Spleen (tissue), 13 donors: ENCODE measurements at places on chromosomes 1 and 21.

- DNase-seq: no peak
Measured at GRCh38 chr1:47823040-47823808, 174.0 kb downstream of the TRABD2B start.

DNA sequence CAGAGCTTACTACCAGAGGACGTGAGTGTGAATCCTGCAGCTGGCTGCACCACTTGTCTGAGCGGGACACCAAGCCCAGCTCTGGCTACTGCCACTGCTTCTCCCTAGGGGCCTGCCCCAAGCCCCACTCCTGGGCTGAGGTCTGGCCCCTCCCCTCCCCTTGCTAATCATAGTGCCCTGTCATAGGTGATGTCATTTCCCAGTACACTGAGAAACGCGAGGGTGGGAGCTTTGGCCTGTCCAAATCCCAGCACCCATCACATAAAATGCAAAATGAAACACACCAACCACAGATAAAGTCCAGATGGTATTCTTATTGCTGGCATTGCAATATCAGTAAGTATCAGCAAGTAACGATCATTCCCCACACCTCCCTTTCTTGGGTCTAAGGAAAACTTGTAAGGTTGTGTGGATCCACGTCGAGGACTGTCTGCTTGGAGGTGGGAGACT is 77.7 kb downstream of the TOMM20 start:
- no peak for DNase-seq

- peak; percentile 79 for DNase-seq
Measured at GRCh38 chr1:33327587-33328325, 6.9 kb upstream of the A3GALT2 start.

- DNase-seq: no peak
Measured at GRCh38 chr21:28539623-28539988, 453.1 kb downstream of the LTN1 start.

GRCh38 chr1:47931395-47931794 is 65.8 kb downstream of the TRABD2B start:
- no peak for DNase-seq

DNA sequence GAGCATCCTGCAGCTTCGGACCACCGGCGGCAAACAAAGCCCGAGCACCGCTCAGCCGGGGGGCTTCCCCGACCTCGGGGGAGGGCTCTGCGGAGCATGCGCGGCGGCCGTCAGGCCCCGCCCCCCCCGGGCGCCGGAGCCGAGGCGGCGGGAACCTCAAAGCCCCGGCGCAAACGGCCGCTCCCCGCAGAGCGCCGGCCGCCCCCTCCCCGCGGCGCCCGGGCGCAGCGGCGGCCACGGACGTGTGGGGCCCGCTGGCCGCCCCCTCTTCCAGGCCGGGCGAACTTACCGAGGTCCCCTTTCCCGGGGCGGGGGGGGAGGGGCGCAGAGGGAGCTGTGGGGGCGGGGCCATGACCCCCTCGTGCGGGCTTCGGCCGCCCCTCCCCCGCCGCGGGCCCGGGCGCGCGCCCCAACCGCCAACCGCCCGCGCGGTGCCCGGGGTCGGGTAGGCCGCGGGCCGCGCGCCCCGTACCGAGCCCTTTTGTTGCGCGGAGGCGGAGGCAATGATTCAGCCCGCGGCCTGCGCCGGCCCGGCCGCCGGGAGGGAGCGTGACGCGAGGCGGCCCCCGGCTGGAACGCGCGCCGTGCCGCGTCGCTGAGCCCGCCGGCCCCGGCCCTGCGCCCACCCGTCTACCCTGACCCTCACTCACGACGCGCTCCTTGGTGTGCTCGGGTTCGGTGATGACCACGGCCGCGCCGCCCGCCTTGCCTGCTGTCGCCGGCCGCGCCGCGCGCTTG is 1.7 kb downstream of the RCC2 start:
- DNase-seq: peak; percentile 91

- peak; percentile 10 for DNase-seq
Measured at GRCh38 chr1:204199579-204199978, 3.3 kb upstream of the KISS1 start.

GRCh38 chr1:206484901-206485300 is 14.6 kb downstream of the IKBKE start:
- peak; percentile 49 for DNase-seq

DNA sequence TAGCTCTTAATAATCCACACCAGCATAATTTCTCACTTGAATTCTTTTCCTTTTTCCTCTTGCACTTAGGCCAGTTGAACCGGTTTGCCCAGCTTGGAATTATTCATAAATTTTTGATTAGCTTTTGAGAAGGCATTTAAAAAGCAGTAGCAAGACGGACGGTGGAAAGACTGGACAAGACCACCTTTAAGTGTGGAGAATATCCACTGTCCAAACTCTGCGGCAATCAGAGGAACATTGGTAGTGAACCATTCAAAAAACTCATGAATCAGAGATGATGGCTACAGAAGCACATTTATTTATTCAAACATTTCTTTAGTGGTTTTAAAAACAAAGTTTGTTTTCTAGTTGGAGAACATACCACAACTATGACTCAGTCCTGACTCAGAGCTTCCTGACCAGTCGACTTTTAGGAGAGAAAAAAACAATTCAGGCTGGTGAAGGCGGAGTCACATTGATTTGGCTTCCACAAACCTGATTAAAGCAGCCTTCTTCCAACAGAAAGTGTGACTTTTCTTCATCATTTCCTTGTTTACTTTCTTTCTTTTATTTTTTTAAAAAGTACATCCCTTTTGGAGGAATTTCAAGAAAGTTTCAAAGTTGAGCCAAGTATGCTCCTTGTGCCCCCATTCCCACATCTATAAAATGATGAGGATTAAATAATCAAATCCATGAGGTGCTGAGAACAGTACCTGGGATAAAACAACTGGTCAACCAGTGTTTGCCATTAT is 128.8 kb downstream of the ADSS2 start:
- DNase-seq: no peak

DNA sequence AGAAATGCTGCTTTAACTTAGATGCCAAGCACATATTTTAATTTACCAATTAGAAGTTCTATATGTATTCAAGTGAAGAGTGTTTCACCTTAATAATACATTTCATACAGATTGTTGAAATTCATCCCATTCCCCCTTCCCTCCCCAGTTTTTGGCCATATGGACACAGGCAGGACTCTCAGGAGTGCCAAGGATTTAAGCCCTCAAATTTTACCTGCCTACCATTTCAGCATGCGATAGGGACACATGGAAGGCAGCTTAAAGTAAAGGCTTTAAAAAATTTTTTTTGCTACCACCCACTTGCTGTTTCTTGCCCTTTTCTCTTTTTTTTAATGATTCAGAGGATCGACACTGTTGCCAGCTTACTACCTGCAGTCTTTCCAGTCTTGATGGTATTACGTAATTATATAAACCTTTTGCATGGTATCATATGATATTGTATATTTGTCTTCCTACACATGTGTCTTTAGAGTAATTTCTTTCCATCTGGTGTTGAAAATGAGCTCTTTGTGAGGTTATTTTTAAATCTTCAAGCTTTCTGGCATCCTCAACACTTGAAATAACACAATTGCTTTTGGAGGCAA is 7.0 kb downstream of the EPB41 start:
- DNase-seq: no peak

DNA sequence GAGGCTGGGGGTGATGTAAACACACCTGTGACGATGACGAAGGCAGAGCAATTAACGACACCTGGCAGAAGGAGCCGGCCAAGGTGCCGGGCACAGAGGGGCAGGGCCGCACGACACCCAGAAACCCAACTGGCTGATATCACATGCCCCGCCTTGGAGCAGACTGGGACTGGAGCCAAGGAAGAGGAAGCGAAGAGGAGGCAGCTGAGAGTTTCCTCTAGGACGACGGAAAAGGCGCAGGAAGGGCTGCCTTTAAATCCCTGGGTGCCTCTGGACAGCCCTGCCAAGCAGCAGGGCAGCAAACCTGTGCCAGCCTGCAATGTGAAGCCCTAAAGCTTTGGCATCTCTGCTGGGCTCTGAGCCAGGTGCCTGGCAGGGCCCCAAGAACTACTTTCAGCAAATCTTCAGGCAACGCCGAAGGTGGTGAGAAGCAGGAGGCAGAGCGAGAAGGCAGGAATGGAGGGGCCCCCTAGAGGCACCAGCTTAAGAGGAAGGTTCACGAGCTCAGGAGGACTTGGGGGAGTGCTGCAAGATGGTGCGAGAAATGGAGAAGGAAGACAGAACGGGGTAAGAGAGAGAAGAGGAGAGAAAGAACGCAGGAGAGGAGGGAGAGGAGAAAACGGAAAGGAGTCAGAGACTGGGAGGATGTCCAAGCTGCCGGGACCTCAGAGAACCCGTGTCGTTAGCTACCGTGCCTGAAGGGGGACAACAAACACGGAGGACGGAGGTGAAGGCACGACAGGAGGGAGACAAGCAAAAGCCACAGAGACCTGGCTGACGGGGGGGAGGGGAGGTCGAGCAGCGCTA is 25.3 kb upstream of the PEF1 start:
- no peak for DNase-seq

DNA sequence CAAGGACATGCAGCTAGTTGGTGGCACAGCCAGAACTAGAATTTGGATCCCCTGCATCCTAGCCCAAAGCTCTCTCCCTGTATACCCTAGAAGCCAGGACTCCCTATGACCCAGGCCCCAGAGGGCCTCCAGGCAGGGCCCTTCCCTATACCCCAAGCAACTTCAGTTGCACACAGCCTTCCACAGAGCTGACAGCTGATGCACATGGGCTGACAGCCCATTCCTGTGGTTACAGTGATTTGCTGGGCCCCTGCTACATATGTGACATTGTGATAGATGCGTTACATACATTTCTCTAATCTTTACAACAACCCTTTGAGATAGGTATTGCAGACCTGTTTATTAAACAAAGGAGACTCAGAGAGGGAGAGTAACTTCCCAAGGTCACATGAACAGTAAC is 5.8 kb downstream of the ATP1A2 start:
- DNase-seq: peak; percentile 35

DNA sequence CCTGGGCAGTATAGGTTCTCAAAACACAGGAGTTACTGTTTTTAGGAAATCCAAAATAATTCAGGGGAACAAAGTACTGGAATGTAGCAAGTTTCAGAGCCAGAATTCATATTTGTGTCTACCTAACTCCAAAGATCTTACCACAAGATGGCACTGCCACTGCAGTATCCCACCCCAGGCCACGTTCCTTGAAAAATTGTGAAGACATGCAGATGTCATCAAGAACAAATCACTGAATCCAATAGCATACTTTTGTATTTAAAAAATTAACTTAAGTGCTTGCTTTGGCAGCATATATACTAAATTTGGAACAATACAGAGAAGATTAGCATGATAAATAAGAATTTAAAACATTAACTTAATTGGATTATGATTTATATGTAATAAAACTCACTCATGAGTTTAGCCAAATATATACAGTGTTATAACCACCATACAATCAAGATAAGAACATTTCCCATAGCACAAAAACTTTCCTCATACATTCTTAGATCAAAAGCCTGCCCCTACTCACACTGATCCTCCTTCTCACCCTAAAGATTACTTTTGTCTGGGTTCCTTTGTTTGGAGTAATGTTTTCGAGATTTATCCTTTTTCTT is 209.9 kb downstream of the FAF1 start:
- no peak for DNase-seq

DNA sequence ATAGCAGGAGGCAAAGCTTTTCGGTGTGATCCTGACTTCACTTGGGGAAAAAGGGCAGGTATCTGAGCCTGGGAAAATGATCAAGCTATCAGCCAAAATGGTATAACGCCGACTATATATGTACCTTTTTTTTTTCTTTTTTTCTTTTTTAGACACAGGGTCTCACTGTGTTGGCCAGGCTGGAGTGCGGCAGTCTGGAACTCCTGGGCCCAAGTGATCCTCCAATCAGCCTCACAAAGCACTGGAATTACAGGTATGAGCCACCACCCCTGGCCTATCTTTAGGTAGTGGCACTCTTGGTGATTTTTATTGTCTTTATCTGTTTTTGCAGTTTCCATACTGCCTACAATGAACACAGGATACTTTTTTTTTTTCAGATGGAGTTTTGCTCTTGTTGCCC is 1.3 kb upstream of the ICMT start:
- no peak for DNase-seq

GRCh38 chr1:227316456-227316855 is 1.8 kb downstream of the CDC42BPA start:
- DNase-seq: no peak

DNA sequence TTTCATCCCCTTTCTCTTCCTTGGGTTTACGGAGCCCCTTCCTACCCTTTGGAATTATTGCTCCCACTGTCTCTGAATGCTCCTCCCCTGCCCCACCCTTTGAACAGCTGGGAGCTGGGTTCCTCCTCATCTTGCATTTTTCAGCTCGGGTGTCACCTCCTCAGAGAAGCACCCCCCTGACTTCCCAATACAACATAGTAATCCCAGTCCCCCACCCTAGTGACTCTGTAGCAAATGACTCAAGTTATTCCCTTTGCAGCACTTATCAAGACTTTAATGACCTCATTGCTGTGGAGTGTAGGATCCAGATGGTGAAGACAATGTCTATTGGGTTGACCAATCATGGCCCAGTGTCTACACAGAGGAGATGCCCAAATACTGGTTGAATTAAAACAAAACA is 8.9 kb upstream of the VWA5B1 start:
- DNase-seq: no peak

DNA sequence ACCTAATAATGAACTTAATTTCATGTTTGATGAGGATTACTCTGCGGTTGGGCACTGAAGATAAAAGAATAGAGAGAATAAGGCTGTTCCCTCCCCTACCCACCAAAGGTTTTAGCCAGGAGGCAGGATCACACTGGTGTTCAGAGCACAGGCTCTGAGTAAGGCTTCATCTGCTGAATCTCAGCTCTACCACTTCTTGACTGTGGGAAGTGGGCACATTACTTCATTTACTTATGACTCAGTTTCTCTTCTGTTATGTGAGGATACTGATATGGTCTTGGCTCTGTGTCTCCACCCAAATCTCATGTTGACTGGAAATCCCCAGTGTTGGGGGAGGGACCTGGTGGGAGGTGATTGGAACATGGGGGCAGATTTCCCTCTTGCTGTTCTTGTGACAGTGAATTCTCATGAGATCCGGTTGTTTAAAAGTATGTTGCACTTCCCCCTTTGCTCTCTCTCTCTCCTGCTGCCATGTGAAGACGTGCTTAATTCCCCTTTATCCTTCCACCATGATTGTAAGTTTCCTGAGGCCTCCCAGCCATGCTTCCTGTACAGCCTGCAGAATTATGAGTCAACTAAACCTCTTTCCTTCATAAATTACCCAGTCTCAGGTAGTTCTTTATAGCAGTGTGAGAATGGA is 79.7 kb downstream of the SMYD2 start:
- no peak for DNase-seq

- no peak for DNase-seq
Measured at GRCh38 chr1:84148758-84149157, 4.7 kb downstream of the PRKACB start.

DNA sequence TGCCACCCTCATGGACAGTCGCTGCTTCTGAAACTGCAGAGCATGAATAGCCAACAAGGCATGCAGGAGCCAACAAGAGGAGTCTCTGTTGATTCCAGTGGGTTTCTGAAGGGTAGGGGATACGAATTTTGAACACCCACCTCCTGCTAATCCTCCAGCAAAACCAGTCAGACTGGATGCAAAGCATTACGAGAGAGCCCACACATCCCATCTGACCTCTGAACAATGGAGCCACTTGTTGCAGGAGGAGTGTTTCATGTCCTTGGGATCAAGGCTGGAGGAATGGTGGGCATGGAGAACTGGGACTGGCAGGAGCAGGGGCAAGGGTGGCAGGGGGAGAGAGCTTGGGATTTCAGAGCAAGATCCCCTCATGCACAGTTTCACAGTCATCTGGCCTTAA is 1.6 kb downstream of the VTCN1 start:
- DNase-seq: no peak
